ENCODE measurements at places on chromosomes 4 and X. TPM values are rescaled to one million over a fixed set of nuclear protein-coding genes. Genes with fewer than 3 reads are reported as not detected.

The TEX11 gene
- total RNA-seq: not detected

The YY2 gene
- 0.39 TPM for total RNA-seq

The GPM6B gene
- not detected for total RNA-seq

The CITED1 gene
- not detected for total RNA-seq

The KIT gene
- 1.2 TPM for total RNA-seq

DNA sequence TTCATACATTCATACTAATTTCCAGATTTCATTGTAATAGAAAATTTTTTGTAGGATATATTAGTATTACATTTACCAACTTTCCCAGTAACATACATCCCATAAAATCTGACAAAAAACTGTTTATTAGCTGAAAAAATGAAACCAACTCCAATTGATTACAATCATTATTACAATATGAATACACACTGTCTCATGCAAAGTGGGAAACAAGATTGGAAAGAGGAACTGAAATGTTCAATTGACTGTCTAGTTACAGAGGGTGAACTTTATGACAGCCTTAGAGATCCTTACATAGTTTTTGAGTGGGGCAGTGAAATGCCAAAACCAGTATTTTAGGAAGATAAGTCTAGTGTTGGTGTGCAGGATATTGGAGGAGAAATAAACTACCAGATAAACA, 2.3 kb upstream of the AMBN start:
- ATAC-seq: no peak

DNA sequence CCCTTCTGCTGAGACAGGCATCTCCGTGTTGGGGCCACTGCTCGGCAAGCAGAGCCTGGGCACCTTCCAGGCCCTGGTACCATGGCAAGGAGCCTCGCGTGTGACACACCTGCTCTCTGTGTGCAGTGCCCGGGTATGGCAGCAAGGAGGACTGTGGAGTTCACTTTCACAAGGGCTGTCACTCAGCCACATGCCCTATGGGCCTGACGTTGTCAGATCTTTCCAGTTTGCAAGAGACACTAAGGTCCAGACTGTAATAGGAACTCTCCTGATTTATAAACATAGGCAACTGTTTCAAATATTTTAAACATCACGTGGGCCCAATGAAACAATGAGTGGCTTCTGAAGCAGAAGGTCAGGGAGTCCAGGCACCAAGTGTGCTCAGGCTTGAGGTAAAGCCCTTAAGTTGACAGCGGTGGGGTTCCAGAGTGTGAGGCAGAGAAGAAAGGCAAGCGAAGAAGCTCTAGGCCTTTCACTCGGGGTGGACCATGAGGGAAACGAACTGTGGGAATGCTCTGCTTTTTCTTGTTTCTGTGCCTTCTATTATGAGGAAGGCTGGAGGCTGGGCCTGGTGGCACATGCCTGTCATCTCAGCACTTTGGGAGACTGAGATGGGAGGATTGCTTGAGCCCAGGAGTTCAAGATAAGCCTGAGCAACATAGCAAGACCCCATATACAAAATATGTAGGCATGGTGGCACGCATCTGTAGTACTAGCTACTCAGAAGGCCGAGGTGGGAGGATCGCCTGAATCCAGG, 108.6 kb upstream of the TRIM2 start:
- ATAC-seq: no peak

DNA sequence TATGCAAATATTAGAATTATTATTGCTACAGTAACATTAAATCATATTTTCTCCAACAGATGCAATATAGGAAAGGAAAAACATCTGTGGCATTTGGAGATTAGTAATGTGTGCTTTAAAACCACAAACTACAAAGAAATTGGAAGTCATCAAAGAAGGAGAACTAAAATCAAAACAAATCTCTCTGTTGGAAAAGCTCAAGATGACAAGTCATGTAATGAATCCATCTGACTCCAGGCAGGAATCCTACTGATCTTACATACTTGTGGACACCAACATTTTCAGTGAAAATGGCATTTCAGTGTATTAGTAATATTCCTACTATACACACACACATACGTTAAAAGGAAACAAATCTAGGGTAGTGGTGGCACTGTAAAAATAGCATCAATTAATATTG, 98.2 kb downstream of the SLC39A8 start:
- no peak for ATAC-seq

DNA sequence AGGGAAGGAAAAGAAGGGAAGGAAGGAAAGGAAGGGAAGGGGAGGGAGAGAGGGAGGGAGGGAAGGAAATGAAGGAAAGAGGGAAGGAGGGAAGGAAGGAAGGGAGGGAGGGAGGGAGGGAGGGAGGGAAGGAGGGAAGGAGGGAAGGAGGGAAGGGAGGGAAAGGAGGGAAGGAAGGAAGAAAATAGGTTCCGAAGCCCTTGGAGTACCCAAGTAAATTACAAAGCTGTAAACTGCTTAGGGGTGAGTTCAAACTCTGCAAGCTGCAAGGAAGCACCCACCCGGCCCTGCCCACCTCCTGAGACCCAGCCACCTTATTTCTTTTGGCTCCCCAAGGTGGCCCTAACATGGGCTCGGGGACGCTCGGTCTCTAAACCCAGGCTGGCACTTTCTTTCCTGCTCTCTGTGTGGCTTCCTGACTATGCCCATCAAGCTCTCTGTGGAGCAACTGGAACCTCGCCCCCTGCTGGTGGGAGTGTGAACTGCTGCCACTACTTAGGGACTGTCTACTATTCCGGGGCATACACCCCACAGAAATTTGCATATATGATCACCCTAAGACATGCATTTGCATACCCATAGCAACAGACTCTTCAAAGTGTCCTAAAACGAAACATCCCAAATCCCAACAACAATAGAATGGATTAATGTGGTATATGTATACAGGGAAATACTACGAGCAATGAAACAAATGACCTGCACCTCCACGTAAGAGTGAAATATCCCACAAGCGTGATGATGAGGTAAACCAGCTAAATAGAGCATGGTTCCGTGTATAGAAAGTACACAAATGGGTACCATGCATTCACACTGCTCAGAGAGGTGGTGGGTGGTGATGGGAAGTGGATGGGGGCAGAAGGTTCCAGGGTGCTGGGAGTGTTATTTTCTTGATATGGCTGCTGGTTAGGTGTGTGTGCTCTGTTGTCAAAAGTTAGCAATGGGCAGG, 151.7 kb upstream of the TBL1X start:
- peak; percentile 86 for ATAC-seq

DNA sequence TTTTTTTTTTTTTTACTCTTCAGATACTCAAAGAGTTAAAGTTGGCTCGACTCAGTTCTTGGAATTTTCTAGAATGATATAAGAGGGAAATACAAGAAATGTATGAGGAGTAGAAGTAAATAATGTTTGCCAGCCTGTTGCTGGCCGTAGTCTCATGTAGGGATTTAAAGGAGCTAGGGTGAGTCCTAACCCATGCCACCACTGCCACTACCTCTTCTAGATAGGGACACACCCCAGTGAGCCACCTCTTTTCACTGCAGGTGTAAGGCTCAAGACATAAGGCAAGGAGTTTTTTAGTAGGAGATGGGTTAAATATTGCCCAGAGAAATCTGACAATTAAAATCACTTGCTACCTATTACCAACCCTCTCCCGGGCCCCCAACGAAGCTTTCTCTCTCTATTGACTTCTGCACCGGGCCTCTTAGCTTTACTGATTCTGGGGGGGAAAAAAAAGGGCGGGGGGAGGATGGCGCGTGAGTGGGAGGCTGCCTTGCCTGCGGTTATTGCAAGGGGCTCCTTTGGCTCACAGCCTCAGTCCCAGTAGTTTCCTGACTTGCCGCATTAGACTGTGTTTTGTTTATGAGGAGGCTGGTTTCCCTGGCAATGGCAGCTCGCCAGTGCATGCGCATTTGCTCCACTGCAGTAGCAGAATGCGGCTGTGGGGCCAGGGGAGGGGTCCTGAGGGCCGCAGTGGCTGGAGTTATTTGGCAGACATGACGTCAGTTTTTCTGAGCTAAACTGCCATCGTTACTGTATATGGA, 3.0 kb downstream of the LINC00632 start:
- peak; percentile 55 for ATAC-seq

DNA sequence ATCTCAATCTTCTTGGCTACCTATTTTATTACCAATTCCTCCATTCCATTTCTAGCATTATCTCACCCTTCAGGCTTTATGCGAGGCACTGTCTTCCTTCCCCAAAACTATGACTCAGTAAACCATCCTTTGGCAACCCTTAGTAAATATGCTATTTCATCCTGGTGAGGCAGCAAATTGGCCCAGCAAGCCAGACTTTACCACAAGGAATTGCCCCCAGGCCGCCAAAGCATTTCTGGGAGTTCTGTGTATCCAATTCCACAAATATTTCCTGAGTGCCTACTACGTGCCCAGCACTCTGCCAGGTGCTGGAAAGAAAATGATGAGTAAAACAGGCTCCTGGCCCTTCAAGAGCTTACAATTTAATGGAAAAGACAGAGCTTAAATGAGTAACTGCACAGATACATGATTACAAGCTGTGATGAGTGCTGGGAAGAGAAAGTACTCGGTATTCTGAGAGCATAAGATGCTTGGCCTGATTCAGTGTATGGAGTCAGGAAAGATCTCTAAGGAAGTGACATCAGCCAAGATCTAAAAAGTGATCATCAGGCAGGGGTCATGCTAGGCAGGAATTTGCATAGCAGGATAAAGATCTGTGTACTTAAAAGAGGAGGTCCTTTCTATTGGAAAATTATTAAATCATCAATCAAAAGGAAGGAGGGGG, 193.8 kb downstream of the ADAMTS3 start:
- no peak for ATAC-seq

- ATAC-seq: no peak
Observed at GRCh38 chr4:186924723-186925122, 201.1 kb upstream of the FAT1 start.

All from activated T-helper 17 cell treated with anti-CD3 and anti-CD28 coated beads, Interleukin-2, amount 50 U/mL, for 72 hours (primary cell).